ENCODE measurements at places on chromosomes 4 and X.

GRCh38 chrX:108312957-108313356 lies 125.3 kb downstream of the COL4A6 start:
- DNase-seq, result peak; percentile 65

GRCh38 chr4:100929758-100930157 lies 411.9 kb upstream of the EMCN start:
- DNase-seq, result no peak

DNA sequence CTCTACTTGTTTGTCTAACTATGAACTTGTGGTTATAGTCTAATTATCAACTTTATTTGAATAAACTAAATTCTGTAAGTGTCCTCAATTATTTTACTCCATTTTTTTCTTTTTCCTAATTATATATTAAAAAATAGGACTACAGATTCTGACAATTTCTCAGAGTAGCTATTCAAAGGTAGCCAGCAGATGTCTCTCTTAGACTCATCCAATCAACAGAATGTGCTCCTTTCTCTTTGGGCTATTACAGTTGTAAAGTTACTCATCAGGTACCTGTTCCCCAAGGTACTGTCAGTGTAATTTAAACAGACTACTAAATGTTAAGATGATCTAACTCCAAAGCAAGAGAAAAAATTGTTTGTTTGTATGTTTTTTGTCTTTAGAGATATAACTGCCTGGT lies 248.6 kb downstream of the PCDH18 start:
- DNase-seq, result peak; percentile 32

GRCh38 chrX:30561191-30561590 lies 16.4 kb downstream of the TASL start:
- DNase-seq, result no peak

- DNase-seq, result no peak
Observed at GRCh38 chr4:139978692-139979091, 175.3 kb downstream of the MAML3 start.

DNA sequence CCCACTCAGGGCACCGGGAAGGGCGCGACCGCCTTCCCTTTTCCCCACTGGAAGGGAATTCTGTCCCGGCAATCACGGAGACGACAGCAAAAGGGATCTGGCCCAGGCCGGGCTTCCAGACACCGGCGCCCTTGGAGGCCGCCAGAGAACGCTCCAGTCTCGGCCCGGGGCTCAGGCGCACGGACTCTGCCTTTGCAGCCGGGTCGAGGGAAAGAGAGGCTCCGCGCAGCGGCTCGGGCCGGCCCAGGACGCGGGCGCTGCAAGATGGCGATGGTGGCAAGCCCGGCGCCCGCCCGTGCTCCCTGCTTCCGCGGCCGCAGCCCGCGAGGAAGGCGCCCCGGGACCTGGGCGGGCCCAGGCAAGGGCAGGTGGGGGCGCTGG lies 1.1 kb downstream of the CTBP1 start:
- DNase-seq, result no peak

DNA sequence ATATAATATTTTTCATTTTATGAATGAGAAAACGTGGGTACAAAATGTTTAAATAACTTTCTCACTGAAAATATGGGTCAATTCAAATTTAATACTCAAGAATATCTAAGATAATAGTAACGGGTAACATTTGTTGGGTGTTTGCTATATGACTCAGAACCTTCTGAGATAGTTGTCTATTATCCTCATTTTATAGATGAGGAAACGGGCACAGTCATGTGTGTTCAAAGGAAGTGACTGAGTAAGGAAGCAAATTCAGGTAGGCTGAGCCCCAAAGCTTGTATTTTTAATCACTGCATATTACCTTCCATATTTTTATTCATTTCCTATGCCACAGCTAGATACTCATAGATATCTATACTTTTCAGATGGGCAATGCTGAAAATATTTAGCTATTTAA lies 12.2 kb upstream of the CAMK2D start:
- no peak for DNase-seq

DNA sequence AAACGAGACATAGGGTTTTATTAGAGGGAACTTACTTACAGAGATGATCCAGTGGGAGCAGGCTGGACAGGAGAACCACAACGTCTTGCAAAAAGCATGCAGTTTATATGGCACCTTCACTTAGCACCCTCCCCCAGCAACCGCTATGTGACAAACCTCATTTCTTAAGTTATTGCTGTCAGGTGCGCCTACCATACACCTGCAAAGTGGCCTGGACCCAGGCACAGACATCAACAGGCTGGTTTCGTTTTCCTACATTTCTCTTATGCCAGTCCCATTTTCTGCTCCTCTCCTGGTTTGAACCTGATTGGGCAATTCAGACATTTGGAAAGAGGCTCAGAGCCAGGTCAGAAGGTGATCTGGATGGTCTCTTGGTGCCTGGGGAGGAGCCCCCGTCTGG lies 18.3 kb downstream of the RTL5 start:
- no peak for DNase-seq

- no peak for DNase-seq
Observed at GRCh38 chrX:53236025-53236679, 11.1 kb upstream of the KDM5C start.

DNA sequence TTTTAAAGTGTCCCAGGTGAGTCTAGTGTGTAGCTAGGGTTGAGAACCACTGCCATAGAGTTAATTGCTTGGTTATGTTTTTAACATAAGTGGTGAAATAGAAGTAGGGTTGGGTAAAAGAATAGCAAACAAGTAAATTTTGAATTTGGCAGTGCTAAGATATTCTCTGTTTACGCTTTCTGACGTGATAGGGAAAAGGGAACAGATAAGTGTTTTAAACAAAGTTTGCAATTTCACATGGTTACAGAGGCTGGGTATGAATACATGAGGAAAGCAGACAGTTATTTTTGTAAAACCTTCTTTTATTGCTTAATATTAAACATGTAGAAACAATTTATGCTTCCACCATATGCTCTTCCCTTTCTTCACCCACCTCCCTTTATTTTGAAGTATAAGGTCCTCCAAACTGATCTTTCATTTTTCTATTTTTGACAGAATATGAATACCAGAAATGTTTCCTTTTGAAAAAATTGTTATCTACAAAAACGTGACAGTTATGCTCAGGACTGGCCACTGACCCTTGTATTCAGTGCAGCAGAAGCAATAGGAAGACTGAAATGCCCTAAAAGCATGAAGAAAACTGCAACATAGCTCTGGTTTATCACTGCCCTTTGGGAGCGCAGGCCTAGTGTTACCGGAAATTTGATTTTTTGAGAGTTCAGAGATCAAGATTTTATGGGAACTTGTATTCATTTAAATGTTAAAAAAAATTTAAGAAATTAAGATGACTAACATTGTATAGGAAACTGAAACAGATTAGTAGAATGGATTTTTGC lies 214.4 kb upstream of the ARSJ start:
- DNase-seq, result no peak

DNA sequence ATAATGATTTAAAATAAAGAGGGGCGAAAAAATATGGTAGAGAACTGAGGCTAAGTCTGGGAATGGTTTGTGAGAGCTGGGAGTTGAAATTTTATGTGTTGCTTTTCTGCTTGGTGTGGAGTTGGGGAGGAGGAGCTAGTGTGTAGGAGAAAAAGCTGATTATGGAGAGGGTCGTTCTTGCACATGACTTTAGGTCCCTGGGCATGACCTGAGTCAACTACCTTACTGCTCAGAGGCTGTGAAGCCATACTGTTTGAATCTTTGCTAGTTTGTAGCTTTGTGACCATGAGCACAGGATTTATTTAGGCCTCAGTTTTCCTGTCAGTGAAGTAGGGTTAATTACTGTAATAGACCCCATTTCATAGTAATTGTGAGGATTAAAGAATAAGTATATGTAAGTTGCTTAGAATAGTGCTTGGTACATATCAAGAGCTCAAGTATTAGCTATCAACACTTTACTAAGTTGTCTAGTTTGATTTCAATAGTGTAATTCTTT lies 78.6 kb downstream of the KDM6A start:
- no peak for DNase-seq

- DNase-seq, result no peak
Observed at GRCh38 chr4:10803713-10804343, 119.3 kb upstream of the CLNK start.

DNA sequence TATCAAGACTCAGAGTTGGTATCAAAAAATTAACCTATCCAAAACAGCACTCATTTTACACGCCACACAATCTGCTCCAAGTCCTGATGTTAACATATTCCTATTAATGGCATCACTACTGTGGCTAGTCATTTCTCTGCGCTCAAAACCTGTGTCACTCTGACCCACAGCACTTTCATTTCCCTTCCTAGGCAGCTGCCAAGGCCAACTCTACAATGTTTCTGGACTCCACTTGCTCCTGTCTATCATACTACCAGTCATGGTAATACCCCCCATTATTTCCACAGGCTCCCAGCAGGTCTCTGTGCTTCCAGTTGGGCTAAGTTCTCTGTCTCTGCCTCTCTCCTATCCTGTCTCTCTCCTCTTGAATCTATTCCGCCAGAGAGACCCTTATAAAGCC lies 323.6 kb downstream of the NR3C2 start:
- DNase-seq, result no peak

DNA sequence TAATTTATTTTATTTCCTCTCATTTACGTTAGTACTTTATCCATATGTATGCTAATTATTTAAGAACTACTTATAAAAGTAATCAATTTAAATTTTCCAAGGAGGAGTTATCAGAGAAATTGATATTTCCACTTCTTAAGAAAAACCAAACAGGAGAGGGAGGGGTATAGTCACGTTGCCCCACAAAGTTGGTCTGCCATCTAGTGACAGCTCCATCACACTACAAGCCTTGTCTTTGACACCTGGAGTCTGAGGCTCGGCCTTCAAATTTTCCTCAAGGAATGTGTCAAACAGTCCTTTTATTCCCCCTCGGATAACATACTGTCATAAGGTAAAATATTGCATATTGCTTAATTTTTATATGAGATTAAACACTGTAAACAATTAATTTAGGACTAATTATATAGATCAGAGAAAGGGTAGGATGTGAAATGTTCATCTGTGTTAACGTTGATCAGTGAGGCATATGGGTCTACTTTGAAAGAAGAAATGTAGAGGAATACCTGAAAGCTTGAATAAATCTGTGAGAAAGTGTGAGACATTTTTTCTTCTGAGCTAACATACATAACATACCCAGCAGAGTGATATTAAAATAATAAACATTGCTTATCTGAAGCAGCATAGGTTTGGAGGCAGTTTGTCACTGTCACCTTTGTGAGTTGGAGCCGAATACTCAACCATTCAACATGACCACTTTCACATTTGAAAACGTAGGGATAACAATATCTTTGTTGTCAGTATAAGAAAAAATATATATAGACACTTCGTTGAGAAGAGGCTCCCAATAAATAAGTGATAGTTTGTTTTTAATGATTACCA lies 114.4 kb downstream of the GLRA3 start:
- peak; percentile 43 for DNase-seq

- DNase-seq, result peak; percentile 47
Observed at GRCh38 chr4:138573246-138573645, 331.1 kb upstream of the SLC7A11 start.

GRCh38 chr4:98447648-98448047 lies 186.5 kb downstream of the RAP1GDS1 start:
- DNase-seq, result no peak

DNA sequence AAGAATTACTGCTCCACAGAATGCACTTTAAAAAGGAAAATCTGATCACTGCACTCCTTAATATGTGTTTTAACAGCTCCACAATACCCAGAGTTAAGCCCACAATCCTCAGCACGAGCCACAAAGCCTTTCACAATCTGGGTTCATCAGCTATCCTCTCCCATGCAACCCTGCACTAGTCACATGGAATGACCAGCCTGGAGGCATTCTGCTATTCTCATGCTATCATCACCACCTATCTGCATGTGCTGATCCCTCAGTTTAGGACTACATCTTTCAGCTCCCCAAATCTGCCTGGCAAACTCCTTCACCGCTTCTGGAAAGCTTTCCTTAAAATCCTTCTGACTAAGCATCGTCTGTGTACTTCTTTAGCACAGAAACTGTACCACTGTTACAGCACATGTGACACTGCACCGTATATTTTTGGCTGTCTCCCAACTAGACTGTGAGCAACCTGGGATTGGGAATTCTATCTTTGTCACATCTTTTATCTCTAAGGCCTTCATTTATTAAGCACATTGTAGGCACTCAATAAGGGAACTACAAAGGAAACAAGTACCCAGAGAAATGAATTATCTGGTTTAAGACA lies 18.3 kb upstream of the EIF1AX start:
- DNase-seq, result no peak

DNA sequence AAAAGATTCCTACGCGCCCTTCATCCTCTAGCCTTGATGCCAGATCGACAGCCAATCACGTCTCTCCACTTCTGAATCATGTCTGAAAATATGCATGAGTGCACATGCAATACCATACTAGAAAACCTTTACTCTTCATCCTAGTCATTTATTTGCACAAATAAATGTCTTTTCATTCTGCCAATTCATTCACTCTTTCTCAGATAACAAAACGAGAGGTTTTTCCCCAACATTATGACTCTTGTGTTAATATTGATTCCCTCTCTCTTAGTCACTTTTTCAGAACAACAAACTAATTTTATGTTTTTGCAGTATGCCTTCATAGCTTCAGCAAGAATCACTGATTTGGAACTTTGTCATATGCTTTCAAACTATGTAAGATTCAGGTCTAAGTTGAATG lies 549.4 kb upstream of the GALNT7 start:
- DNase-seq, result no peak

DNA sequence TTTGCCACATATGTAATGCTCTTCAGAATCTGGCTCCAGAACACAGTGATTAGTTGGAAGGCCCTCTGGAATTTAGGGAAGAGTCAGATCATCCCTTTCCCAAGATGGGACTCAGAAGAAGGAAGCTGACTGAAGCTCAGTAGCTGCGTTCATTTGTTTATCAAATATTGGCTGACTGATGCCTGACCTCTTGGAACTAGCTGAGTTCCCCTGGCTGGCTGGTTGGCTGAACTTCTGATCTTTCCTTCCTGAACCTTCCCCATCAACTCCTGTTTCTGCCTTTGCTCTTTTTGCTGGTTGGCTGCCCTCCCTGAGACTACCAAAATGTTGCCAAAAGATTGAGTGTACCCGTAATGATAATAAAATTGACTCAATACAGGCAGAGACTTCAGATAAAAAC lies 866.5 kb upstream of the INTU start:
- no peak for DNase-seq

GRCh38 chr4:138158746-138159297 lies 83.3 kb downstream of the SLC7A11 start:
- peak; percentile 91 for DNase-seq

DNA sequence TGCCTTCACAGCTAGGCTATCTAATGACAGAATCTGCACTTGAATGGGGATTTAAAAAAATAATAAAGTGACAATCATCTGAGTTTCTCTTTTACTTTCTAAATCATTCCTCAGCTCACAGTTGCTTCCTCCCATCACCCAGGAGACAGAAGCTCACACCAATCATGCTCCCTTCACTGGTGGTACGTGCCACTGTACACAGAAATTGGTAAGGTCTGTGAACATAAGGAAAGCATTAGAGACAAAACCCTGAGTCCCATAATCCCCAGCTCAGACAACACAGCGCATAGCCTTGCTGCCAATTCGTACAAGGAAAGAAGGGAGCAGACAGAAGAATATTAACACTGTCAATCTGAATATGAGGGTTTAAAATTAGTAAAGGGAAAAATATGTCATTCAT lies 133.1 kb downstream of the IDS start:
- DNase-seq, result peak; percentile 56
